HS-27A (cell line): ENCODE measurements at places on chromosomes 7 and 10.

GRCh38 chr10:36573246-36573645 is 552.2 kb upstream of the ANKRD30A start:
- no peak for DNase-seq

DNA sequence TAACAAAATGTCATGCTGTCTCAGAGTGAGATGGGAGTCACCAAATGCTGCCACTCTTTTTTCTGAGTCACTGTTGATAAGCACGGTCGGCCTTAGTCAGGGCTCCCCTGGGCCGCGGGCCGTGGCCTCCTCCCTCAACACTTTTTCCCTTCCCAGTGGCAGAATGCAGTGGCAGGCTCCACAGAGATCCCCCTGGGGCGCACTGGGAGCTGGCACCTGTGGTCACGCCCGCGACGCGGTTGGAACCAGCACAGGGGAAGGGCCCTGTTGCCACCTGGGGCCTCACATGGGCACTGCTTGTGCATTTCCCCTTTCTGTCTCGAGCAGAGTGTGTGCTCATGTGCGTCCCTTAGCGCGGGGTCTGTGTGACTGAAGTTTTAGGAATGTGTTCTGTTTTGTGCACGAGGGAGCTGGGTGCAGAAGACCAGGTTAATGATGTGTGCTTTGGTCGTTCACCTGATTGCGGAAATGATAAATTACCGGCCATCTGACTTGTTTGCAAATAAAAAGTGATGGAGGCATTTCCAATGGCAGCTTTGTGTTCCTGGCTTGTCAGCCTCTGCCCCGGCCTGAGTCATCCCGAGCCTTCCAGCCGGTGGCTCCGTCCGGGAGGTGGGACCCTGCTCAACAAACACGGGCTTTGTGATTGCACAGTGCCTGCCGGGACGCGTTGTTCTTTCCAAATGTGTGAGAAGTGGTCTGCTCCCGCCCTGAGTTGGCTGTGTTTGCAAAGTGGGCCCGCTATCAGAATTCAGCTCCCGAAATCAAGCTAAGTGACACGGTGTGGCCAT is 100.7 kb downstream of the NKX6-2 start:
- DNase-seq, result no peak

- DNase-seq, result no peak
Observed at GRCh38 chr10:2981361-2981801, 86.0 kb upstream of the PFKP start.

GRCh38 chr10:70993051-70993450 is 104.7 kb upstream of the PCBD1 start:
- DNase-seq, result no peak

- no peak for DNase-seq
Observed at GRCh38 chr10:120336306-120336910, 120.6 kb upstream of the PLPP4 start.

DNA sequence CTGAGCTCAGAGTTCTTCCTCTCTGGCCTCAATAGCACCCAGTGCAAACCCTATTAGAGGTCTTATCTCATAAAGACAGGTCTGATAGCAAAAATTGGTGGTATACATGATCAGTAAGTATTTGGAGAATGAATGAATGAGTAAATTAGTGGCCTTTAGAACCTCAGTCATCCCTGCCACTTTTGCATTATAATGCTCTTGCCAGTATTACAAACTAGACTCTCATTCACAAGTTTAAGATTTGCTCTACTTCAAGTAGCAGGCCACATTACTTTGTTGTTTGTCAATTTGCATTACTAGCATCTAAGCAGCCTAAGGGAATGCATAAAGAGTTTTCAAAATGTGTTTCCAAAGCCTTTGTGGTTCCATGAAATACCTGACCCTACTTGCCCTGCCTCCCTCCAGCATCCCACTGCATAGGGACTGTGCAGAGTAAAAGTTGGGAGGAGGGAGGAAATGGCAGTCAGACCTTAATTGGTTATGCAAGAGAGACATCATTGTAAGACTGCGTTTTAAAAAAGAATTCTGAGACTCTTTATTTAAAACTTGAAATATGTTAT is 21.3 kb downstream of the TSPAN12 start:
- DNase-seq, result no peak

DNA sequence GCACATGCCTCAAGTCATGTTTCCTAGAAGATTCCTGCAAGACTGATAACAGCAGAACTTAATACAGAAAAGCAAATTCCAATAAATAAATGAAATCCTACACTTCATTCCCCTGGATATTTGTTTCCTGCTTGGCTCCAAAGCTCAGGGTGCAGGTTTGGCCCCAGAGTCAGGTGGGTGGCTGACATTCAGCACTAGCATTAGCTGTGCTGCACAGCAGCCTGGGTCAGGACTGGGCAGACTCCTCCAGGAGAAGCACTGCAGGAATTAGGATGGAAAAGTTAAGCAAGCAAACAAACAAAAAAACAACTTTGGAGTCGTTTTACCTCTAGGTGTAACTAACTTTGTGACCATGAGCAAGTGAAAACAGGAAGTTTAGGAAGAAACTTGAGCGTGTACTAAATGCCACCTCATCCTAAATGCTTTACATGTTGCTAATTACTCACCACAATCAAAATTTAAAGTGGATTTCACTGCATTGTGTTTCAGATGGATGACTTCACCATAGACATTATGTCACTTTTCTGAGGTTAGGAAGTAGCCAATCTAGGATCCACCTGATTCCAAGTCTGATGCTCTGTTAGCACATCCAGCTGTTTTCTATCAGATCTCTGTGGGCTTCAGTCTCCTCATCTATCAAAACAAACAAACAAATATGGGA is 239.4 kb downstream of the C7orf25 start:
- no peak for DNase-seq

- DNase-seq, result no peak
Observed at GRCh38 chr10:69884686-69885085, 83.0 kb downstream of the COL13A1 start.

DNA sequence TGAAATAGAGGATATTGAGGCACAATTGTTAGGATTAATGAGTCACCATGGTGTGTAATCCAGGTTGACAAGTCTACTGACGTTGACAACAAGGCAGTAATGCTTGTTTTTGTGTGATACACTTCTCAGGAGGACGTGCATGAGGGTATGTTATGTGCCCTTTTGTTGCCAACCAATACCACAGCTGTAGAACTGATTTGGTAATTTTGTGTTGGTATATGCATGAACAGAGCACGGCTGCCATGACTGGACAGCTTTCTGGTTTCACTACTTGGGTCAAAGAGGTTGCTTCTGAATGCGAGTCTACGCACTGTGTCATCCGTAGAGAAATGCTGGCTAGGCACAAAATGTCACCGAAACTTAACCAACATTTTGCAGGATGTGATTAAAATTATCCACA is 32.9 kb downstream of the PHTF2 start:
- DNase-seq, result no peak
